Foreskin melanocyte (primary cell): ENCODE measurements at places on chromosomes 6 and 20.

- DNase-seq = no peak
These were observed 1.9 kb upstream of the SLC35D3 start for GRCh38 chr6:136920216-136920615.

GRCh38 chr20:59547596-59547995 lies 56.7 kb upstream of the PHACTR3 start:
- no peak for DNase-seq

DNA sequence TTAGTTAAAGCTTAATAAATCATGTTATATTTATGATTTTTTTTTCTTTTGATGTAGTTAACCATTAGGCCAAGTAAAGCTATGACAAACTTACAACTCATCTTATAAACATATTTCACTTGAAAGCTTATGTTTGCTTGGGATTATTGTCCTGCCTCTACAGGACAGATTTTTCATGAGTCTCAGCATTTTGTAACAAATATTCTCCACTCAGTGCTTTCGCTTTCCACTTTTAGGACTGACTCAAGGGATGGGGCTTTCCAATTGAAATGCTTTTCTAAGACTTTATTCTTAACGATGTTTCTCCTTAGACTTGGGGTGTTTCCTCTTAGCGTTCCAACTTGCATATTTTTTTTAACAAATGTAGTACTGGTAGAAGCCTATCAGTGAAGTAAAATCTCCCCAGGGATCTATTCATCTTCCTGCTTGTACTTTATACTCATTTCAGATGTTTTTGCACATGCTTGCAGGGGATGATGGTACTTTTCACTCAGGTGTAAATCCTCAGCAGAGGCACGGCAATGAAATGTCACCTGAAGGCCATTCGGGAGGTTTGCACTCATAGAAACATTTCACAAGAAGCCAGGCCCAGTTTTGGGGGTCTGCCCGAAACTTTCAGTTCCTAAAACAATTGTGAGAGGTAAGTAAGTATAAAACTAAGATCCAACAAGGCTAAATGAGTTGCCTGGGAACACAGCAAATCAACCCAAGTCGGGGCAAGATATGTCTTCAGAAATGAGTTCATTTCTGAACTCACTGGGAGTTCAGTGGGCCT lies 298.1 kb upstream of the FOXQ1 start:
- DNase-seq = no peak

DNA sequence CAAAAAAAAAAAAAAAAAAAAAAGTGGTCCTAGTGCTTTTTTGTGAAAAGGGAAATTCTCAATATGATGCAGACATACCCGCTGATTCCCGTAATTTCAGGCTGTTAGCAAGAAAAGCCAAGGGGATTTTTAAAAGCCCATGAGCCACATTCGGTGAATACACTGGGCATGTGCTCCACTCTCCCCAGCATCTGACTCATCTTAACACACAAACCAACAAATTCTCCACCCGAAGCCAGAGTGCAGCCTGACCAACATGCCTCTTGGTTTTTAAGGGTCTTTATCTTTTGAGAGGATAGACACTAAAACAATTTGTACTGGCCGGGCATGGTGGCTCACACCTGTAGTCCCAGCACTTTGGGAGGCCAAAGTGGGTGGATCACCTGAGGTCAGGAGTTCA lies 45.5 kb upstream of the CD83 start:
- no peak for DNase-seq

DNA sequence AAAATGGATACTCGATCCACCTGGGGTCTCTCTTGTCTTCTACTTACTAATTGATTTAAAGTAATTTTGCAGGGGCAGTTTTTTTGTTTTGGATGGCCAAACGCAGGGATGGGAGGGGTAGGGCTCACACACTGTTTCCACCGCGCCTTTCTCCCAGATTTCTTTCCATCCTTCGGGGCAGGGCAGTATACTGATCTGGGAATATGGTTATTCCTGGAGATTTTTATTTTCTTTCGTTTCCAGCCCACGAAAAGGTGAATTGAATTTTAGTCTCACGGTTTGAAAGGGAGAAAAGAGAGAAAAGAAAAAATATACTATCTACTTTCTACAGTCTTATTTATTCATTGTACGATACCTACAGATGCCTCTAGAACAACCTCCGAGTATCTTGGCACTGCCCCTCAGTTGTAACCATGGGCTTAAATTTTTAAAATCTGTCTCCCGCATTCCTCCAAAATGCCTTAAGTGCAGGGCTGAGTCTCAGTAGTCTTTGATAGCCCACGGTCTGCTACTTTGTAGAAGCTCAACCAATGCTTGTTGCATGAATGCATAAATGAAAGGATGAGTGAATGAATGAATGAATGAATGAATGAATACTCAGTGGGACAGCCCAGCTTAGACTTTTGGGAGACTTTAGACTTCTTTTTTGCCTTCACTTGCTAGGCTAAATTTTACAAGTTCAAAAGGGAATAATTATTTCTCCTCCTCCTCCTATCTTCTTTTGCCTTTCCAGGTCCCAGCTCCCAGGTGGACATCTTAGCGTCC lies 18.1 kb upstream of the TRIM27 start:
- no peak for DNase-seq
